ENCODE measurements at places on chromosomes 11 and 22.

GRCh38 chr11:125338886-125339811, 156.9 kb downstream of the FEZ1 start:
- no peak for DNase-seq

DNA sequence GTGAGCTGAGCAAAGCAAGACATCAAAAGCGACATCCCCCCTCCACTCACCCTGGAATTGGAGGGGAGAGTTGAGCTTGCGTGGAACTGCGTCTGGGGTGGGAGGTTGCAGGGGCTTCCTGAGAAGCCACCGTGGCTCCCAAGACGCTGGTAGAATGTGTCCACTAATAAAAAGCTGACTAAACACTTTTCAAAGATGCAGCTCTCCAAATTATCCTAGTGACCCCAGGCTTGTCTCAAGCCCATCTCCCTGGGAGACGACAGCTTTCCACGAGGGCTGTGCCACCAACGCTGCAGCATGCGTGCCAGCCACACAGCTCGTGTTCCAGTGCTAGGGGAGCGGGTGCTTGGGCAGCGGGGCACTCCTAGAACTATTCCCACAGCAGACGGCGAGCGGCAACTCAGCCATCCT, 6.3 kb upstream of the GAL start:
- DNase-seq: no peak

DNA sequence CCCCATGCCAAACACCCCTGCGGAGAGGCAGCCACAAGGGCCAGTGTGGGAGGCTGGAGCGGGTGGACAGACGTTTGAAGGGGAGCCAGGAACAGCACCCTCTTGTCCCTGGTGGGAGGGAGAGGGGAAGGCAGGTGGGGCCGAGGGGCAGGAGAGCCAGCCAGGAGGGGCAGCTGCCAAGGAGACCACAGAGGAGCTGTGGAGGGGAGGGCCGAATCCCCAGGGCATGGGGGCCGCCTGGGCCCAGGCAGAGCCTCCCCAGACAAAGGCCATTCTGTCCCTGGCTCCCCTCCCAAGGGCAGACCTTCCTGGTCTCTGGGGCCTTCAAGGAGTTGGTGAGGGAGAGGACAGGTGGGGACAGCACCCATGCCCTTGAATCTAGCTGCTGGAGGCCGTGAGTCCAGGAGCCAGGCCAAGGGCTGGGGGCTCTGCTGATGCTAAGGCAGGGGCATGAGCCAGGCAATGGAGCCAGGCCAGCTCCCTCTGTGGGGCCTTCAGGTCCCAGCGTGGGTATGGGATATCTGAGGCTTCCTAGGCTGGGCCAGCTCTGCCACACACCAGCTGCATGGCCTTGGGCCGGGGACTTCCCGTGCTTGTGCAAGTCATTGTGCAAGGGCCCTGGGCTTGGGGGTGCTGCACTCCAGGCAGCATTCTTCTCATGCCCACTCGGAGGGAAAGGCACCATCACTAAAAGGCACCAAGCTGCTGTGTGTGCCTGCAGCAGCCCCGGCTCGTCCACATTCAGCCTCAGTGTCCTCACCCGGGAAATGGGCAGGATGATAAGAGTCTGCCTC, 11.4 kb downstream of the EMID1 start:
- no peak for DNase-seq

- DNase-seq: no peak
Observed at GRCh38 chr11:78298291-78298771, 109.6 kb downstream of the USP35 start.
